Right cardiac atrium (tissue), 5 donors: ENCODE measurements at places on chromosomes 2 and 18. TPM values are rescaled to one million over a fixed set of nuclear protein-coding genes. Genes with fewer than 3 reads are reported as not detected.

The TBR1 gene
- total RNA-seq, result not detected

The SCN3A gene
- total RNA-seq, result 0.85 TPM

The SRD5A2 gene
- total RNA-seq, result not detected

The VAMP8 gene
- 38.3 TPM for total RNA-seq

DNA sequence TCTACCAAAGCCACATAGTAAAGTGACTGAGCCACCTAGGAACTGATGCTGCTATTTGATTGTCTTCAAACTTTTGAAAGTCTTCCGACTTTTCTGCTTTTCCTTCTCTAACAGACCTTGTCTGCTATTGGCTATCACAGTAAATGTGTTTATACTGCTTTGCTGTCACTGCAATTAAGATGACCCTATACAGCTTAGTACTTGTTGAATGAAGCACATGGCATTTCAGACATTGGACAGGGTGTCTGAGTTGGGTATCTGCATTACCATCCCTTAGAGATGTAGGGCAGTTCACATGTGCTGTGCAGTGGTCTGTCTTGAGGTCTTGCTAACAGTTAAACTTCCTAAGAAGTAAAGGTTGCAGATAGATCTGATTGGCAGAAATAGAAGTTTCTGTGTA is 3.6 kb downstream of the WDR43 start:
- no peak for DNase-seq

DNA sequence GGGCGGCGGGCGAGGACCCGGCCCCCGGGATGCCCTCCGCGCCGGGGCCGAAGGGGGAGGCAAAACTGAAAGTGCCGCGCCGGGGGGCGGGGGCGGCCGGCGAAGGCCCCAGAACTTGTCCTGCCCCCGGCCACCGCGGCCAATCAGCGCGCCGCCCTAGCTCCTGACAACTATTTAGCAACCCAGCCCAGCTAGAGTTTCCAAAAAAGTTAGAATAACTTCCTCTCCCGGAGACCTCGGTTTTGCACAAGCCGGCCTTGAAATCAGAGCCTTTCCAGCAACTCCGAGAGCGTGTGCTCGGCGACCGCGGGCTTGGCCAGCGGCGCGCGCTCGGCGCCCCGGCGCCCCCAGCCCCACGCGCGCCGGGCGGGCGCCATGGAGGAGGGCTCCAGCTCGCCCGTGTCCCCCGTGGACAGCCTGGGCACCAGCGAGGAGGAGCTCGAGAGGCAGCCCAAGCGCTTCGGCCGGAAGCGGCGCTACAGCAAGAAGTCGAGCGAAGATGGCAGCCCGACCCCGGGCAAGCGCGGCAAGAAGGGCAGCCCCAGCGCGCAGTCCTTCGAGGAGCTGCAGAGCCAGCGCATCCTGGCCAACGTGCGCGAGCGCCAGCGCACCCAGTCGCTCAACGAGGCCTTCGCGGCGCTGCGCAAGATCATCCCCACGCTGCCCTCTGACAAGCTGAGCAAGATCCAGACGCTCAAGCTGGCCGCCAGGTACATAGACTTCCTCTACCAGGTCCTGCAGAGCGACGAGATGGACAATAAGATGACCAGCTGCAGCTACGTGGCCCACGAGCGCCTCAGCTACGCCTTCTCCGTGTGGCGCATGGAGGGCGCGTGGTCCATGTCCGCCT is at the start of gene TWIST2:
TWIST2 (plus strand) TSS at position 245 of the 850 bp plus-strand sequence; CDS start at position 376, 131 bp downstream.
- peak; percentile 90 for DNase-seq

DNA sequence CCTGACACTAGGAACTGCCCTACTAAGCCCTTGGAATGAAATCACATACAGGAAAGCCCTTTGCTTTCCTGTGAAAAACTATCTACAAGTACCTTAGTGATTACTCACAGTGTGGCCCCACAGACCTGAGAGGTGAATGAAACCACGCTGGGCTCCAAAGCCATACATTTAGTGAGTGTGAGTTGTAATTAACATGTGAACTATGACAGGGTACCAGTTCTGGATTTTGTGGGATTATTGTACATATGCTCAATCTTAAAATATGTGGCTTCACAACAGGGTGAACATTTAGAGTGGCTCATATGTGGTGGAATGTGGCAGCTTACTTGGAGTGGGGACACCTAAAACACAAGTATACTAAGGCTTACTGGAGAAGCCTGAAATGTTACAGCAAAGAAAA is 12.3 kb downstream of the KCTD1 start:
- no peak for DNase-seq

GRCh38 chr2:98717621-98718020 is 13.3 kb downstream of the MGAT4A start:
- DNase-seq, result no peak

DNA sequence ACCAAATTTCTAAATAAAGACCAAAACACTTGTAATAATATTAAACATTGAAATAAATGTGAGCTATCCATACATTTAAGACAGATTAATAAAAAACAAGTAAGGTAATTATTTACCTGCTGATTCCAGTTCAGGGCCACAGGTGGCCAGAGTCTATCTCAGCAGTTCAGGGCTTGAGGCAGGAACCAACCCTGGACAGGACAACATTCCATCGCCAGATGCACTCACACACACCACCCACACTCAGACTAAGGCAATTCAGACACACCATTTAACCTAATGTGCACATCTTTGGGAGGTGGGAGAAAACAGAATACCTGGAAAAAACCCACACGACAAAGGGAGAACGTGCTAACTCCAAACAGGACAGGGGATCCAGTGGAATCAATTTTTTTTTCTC is 14.1 kb upstream of the WDSUB1 start:
- no peak for DNase-seq

- DNase-seq, result no peak
Measured at GRCh38 chr18:41768467-41768866, 186.6 kb upstream of the PIK3C3 start.

GRCh38 chr2:102048465-102048864 is 56.7 kb downstream of the IL1R2 start:
- DNase-seq, result peak; percentile 13

GRCh38 chr2:28511871-28512606 is 16.2 kb downstream of the PLB1 start:
- no peak for DNase-seq

GRCh38 chr2:135786823-135787222 is 45.2 kb downstream of the UBXN4 start:
- no peak for DNase-seq

DNA sequence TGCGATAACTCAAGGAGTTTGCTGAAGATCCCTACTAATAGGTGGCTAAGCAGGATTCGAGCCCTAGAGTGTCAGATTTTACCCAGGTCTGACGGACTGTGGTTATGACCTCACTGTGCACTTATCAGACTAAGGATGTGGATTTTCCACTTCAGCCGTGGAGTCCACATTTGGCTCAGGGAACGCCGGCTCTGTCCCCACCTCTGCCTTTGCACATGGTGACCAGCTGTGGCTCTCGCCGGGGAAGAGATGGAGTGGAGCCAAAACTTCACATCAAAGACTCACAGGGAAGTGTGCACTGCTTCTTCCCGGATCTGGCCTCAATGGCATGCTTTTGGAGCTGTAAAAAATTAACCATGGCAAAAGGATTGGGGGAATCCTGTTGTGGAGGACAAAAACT is 249.3 kb upstream of the APCDD1 start:
- no peak for DNase-seq

- DNase-seq, result no peak
Measured at GRCh38 chr2:69538249-69538648, 101.0 kb upstream of the NFU1 start.

DNA sequence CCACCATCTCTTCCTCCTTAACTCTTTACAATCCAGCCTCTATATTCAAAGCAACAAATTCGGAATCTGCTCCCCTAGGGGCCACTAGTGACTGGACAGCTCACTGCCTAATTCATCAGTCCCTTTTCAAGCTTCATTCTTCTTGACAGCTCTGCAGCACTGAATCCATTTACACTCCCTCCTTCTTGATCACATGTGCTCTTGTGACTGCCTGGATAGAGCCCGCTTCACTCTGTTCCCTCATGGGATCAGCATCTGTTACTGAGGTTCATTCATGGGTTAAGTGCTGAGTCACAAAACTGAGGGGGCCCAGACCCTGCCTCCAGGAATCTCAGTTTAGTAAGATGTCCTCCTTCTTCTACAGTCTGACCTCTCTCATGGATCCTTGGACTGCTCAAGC is 81.5 kb downstream of the CYRIA start:
- DNase-seq, result no peak

DNA sequence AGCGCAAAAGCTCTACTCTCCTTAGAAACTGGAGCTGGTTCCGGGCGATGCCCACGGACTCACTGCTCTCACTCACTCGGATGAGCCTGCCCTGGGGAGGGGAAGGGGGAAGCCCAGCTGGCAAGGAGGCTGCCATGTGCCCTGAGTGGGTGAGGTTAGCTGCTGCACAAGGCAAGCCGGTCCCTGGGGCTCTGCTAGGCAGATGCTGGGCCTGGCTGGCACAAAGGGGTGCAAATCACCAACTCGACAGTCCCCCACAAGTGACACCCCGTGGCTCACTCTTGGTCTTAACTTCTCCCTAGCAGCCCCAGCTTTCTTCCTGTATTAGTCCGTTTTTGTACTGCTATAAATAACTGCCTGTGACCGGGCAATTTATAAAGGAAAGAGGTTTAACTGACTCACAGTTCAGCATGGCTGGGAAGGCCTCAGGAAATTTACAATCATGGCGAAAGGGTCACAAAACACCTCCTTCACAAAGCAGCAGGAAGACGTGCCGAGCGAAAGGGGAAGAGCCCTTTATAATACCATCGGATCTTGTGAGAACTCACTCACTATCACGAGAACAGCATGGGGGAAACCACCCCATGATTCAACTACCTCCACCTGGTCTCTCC is 33.2 kb downstream of the ADCY3 start:
- DNase-seq, result no peak

DNA sequence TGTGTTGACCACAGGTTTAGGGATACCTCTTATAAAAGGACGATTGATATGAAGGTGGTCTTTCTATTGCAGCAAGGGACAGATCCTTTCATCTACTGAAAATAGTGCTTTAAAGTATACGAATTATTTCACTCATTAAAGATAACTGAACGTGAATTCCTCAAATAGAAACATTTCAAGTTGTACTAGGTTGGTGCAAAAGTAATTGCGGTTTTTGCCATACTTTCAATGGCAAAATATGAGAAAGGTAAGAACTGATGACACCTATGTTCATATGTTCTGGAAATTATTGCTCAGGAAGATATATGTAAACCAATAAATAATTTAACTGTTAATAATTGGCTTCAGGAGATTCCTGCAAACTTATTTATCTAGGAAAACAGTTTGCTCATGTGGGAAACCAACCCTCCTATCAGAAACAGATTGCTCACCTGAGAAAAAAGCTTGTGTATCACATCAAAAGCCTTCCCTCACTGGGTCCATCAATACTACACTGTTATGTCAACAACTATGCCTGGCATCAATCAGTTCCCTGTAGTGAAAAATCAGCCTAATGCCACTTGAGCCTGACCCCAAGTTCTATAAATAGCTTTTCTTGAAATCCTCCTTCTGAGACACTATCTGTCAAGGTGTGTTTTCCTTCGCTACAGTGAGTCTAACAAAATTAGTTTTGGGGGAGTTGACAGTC is 81.5 kb upstream of the ACSL3 start:
- DNase-seq, result no peak

- no peak for DNase-seq
Measured at GRCh38 chr2:214629875-214630274, 179.6 kb downstream of the BARD1 start.

- no peak for DNase-seq
Measured at GRCh38 chr18:35851286-35851970, 121.1 kb upstream of the RMP24 start.

GRCh38 chr18:2746274-2746673 is 90.7 kb downstream of the SMCHD1 start:
- DNase-seq, result no peak

- DNase-seq, result no peak
Measured at GRCh38 chr2:241768251-241768711, 8.3 kb upstream of the GAL3ST2 start.

DNA sequence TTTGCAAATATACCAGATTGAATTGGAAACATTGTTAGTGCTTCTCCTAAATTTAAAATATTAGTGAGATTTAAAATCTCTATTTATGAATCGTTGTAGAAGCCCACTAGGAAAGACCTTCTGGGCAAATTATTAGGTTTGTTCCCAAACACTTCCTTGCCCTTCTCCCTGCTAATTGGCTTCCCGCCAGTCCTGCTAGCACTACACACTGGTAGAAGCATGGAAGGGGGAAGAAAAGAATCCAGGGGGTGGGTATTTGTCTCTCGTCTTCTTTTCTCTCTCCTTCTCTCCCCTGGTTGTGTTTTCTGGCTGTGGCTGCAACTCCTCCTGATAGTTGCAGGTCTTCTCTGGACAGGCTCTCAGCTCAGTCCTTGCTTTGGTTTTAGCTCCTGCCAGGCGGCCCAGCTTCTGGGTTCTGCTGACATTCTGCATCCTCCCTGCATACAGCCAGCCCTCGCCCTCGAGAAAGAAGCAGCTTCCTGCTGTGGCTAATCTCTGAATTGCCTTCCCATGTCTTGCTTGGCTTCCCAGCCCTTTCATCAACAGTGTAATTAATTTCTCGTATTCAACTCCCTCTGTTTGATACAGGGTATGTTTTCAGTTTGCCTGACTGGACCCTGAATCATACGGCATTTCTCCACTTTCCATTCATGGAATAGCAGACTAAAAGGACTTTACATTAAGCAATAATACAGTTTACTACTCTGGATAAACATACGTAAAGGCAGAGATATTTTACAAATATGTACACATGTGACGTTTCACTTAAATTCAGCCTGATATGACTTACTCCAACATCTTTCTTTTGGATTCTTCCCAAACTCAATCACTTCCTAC is 6.9 kb upstream of the PARD3B start:
- peak; percentile 40 for DNase-seq

DNA sequence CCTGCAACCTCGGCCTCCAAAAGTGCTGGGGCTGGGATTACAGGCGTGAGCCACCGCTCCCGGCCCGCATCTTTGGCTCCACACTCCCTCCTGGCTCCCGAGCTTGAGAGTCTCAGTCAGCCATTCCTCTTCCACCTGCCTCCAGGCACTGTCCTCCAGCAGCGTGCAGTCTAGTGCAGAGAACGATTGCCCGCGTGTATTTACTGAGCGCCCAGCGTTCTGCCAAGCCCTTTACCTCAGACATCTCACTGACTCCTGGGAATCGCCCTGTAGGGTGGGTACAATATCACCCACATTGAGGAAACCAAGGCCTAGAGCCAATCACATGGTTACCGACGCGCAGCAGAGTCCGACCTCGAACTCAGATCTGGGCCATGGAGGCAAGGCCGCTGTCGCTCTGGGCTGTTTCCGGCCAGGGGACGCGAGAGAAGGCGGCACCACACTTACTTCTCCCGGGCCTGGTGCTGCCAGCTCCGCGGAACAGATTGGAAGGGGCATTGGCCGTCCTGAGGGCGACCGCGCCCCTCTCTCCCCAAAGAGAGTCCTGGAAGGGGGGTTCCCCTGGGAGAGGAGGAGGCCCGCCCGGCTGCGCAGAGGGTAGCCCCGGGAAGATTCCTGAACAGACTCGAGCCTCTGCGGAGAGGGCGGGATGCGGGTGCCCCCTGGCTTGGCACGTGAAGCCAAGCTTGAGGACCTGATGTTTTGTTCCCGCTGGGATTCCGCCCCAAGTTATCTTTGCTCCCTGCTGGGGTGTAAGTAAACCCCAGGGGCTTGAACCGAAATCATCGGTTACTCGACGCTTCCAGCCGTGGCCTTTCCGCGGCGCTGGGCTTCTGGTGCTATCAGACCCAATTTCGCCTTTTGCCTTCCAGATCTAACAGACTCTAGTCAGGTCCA is 5.2 kb upstream of the DLX2 start:
- no peak for DNase-seq
